ENCODE measurements at places on chromosomes 12 and 14.
A peak's percentile ranks its signal among the peaks of the same experiment; 100 is the strongest.

DNA sequence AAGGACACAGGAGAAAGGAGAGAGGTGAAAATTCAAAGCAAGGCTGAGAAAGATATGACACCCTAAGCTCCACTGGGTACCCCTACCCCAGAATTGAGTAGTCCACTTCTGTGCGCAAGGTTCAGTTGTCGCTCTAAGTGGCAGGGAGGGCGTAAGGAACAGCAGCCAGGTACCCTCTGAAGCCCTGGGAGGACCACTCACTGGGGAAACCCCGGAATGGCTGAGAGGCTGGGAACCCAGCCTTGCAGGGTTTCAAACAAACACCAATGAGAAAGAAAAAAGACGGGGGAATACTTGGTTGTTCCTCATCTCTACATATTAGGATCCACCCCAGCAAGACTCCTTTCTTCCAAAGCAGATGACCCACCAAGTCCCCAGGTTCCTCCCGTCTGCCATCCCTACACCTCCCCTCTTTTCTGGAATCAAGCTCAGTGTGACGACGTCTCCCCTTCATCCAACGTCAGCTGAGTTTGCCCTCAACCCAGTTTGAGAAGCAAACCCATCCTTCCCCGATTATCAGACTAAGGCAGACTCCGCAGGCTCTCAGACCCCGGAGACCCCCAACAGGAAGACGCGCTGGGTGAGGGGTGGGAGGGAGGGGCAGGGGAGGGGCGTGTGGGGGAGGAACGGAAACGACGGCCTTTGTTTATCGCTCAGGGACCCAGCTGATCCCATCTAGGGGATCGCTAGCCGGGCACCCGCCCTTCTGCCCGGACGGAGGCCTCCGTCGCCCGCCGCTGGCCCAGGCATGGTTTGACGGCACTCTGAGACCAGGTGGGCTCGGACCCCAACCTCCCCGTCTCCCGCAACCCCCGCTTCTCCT is 795 bp downstream of the LMBR1L start:
- DNase-seq = no peak

- no peak for DNase-seq
These were observed 13.0 kb downstream of the KLRD1 start for GRCh38 chr12:10320643-10321042.

- no peak for DNase-seq
These were observed 36.3 kb downstream of the KNTC1 start for GRCh38 chr12:122563361-122563760.

DNA sequence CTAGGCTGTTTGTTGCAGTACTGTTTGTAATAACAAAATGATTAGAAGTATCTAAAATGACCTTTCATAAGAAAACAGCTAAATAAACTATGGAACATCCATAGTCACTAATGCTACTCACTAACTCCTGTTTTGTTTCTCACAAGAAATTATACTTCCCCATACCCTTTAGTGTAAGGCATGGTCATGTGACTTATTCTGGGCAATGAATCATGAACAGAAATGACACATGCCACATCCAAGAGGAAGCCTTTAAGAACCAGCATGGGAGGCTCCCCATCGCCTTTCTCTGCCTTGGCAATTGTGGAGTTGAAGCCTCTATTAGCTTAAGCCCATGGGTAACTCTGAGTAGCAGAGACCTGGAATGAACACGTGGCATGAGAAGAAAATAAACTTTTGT is 49.3 kb downstream of the KSR2 start:
- DNase-seq = no peak

DNA sequence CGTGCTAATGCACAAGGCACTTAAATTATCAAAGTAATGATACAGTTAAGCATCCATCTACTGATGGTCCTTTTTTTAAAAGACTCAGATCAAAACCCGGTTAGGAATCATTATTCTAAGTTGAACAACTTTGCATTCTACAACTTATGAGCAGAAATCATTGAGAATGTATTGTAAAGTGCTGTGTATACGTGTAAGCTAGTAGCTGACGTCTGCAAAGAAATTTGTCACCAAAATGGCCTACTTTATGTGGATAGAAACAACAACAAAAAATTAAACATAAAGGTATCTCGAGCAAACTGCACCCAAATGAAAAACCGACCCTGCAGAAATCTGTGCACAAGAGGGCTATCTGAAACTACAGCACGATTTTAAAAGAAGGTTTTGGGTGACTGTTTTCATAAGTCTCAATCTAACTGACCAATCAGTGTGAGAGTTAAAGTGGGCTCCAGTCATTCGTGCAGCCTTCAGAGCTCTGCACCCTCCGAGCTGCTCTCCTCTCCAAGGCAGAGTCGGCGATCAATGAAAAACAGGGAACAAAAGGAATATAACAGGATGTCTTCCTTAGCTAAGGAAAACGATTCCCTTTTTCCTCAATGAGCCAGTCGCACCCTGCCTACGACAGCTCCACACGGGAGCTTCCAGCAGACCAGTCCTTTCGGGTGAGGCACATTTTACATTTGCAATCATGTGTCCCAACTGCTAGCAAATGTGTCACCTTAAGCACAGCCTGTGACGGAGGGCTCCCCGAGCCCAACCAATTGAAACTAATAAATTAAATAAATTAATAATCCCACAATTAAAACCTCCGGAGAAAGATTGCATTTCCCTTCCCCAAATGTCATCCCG is 200.7 kb upstream of the FOXN3 start:
- DNase-seq = peak; percentile 25

DNA sequence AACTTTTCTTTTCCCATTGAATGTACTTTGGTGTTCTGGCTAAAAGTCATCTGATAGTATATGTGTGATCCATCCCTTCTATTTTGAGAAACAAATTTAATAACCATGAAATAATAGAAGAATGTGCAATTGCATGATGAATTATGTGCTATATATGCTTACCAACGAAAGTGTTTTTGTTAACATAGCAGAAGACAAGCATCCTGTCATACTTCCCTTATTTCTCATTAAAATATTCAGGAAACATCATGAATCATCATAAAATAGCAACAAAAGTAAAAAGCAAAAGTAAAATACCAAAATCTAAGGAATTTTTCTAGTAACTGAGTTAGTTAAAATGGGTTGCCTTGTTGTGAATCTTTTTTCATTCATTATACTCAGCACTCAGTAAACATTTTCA is 409.0 kb upstream of the PDE3A start:
- DNase-seq = no peak

DNA sequence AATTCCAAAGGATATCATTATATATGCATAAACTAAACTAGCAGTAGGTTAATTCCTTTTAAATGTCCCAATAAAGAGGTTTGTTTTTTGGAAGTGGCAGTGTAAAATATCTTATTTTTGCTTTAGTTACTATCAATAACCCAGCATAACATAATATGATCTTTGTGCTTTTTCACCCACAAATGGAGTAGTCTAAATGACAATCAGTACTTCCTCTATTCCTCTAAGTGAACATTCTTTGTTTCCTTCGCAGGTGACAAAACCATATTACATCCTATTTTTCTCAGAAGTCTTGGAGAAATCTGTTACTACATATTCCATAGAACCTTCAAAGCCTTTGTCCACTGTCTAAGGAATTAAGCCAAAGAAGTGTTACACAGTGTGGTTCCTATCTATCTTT is 62.5 kb downstream of the MED13L start:
- DNase-seq = no peak

GRCh38 chr14:28407031-28407825 is 359.4 kb upstream of the FOXG1 start:
- no peak for DNase-seq

DNA sequence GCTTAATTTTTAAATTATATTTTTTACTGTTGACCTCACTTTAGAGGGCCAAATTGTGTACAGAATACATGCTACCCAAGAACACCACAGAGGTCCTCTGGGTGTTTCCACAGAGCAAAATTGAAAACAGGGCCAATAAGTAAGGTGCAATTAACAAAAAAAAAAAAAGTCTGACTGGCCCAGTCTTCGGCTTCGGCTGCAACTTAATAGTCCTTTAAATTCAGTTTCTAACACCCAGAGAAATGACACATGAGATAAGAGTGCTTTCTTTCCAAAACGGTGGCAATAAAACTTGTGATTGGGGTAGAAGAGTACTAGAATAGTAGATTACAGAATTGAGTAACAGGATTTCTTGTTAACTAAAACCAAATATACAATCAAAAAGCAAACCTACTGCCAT is 81.3 kb downstream of the MED13L start:
- no peak for DNase-seq

GRCh38 chr12:47838286-47838931 is 18.7 kb upstream of the HDAC7 start:
- DNase-seq = peak; percentile 21

DNA sequence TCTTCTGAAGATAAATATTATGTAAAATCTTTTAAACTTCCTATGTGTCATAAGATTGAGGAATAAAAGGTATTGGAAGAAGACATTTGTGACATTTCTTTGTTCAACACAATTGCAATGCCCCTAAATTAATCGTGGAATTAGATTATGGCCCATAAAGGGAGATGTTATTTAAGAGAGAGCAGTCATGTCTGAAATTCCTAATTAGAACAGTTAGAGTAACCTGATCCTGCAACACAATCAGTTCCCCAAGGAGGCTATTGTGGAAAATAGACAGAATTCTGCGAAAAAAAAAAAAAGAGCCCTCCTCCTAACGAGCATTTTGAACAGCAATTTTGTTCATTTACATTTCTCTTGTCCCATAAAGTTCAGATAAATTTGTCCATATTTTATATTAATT is 339.5 kb downstream of the PAWR start:
- no peak for DNase-seq

DNA sequence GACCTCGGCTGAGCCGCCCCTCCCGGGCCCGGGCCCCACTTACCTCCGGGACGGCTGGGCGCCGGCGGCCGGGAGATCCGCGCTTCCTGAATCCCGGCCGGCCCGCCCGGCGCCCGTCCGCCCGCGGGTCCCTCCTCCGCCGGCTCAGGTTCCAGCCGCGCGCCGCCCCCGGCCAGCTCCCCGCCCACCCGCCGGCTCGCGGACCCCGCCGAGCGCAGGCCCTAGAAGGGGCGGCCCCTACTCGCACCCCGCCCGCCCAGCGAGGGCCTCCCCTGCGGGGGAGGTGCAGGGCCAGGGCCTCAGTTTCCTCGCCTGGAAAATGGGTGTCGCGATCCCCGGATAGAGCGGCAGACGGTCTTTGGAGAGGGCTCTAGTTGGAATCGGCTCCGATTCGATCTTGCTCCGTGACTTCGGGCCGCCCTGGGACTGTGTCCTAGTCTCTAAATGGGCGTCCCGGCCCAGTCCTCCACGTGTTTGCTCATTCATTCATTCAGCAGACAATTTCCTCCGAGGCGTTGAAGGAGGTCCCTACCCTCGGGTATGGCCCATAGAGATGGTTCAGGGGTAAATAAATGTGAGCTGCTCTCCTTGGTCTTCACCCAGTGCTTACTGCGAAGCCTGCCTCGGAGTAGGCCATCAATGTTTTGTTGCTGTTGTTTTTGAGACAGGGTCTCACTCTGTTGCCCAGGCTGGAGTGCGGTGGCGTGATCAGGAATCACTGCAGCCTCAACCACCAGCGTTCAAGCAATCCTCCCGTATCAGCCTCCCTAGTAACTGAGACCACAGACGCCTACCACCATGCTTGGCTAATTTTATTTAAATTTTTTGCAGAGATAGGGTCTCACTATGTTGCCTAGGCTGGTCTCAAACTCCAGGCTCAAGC is at the start of gene TRPV4:
TRPV4 (minus strand) TSS at position 92 of the 883 bp plus-strand sequence. CDS start 18,602 bp downstream, outside the sequence.
- no peak for DNase-seq

DNA sequence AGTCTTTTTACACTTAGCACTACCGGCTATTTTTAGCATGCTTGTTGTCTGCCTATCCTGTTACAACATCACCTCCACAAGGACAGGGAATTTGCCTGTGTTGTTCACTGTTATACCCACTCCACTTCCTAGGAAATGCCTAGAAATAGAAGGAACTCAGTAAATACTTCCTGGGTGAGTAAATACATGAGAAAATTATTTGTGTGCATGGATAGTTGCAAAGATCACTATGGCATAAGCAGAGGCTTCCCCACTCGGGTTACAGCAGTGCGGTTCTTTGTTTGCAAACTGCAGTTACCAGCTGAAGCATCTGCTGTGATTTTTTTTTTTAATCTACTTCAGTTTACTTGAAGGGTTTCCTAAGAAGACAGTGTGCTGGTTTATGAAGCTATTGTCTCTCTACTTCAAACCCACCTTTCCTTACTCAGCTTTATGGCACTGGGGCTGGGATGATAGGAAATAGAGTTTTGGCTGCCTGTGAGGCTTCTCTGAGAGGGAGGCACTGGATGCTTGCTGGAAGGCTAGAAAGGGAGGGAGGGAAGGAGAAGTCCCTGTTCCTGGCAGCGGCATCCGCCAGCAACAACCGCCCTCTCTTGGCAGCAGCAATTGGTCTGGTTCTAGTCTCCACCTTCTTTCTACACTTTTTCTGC is 29.0 kb downstream of the PDE6H start:
- DNase-seq = peak; percentile 62

DNA sequence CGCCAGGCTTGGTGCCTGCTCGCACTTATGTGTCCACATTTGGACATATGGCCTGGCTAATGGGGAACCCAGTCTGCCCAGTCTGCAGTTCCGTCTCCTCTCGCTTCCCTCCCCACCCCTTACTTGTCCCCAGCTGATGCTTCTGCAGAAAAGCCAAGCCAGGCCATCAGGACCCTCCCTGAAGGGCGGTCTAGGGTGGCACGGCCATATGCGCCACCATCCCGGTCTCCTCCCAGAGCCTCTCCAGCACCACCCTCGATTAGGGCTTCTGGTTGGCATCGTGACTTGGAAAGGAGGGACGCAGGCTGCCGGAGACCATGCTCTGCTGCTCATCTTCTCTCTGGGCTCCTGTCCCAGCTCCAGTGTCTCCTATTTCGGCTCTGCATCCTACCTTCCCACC is 54.6 kb downstream of the CALM1 start:
- DNase-seq = no peak

GRCh38 chr12:61765926-61766325 is 494.3 kb upstream of the USP15 start:
- no peak for DNase-seq

GRCh38 chr12:7583471-7583870 is 79.9 kb upstream of the CD163 start:
- DNase-seq = no peak
